Hematopoietic multipotent progenitor cell treated with erythropoietin and hydrocortisone succinate and interleukin-3 and kit ligand, for 15 days (in vitro differentiated cells): ENCODE measurements at places on chromosomes 2 and 18.

- DNase-seq: no peak
Measured at GRCh38 chr2:18368008-18368407, 192.4 kb downstream of the RDH14 start.

- no peak for DNase-seq
Measured at GRCh38 chr2:189260361-189260814, 80.8 kb upstream of the COL5A2 start.

DNA sequence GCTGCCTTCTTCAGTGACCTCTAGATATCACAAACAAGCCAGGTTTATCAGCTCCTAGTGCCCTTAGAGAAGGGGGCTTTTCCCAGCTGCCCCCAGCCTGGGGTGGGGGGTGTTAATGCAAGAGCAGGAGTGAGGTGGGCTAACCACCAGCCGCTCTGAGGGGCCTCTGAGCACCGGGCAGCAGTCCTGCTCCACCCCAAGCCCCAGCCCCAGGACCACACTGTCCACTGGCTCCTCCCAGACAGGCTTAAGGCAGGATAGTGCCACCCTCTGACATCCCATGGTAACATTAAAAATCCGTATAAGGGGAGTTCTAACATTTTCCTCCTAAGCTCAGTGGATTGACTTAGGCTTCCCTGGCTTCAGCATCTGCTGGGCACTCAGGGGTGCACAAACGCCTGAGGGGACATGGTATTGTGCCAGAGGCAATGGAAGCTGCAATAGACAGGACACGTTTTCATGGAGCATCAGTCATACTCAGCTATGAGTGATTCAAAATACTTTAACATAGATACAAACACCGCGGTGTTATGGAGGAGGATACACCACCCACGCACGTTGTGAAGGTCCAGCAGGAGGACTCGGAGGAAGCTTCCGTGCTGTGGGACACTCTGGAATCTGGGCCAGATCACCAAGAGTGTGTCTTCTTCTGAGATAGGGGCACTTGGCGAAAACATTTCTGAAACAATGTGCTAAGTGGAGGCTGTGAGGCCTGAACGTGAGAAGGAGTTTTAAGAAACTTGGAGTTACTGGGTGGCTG lies 112.7 kb upstream of the EPC2 start:
- DNase-seq: no peak

- DNase-seq: no peak
Measured at GRCh38 chr2:219116776-219117646, 43.6 kb downstream of the NHEJ1 start.

GRCh38 chr2:151265991-151266390 lies 4.3 kb upstream of the RBM43 start:
- DNase-seq: no peak

DNA sequence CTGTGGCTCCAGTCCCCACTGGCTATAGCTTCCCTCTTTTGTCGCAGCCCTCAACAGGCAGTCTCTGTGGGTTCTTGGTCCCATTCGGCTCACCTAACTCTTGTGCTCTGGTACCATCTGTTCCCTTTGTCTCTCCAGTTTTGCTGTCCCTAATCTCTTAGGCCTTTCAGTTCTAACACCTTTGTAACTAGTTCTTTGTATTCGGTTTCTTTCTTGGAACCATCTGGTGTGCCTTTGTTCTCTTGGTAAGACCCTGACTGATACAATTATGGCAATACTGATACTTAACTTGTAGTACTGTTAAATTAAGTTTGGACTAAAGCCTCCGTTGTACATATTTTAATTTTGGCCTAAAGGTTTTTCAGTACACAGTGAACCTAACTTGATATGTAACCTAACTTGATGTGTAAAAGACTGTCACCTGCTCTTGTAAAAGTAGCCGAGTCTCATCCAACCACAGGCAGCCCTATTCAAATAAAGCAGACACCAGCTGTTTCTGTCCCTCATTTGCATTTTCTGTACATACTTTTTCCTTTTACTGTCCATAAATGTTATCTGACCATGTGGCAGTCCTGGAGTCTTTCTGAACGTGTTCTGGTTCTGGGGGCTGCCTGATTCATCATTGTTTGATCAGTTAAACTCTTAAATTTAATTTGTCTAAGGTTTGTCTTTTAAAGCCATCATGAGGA lies 4.8 kb upstream of the MRPL44 start:
- no peak for DNase-seq

DNA sequence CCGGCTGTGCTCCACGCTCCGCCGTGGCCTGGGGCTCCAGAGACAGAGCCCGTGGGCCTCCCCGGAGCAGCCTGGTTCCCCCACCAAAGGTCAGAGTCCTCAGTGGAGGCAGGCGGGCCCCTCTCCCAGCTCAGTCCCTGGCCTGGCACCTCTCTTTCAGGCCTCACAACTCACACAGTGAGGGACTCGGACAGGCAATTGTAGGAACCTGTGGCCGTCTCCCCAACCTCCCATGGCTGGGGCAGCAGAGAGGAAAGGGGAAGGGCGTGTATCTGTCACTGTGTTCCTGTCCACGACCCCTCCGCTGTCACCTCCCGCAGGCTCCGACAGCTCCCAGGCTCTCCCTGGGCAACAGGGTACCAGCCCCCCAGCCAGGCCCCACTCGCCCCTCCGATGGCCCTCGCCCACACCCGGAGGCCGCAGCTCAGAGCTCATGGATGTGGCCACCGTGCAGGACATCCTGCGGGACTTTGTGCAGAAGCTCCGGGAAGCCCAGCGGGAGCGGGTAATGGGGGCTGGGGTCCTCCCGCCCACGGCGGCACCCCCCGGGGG lies 32.4 kb upstream of the SNED1 start:
- no peak for DNase-seq

- no peak for DNase-seq
Measured at GRCh38 chr18:55206927-55207326, 247.7 kb upstream of the CCDC68 start.

DNA sequence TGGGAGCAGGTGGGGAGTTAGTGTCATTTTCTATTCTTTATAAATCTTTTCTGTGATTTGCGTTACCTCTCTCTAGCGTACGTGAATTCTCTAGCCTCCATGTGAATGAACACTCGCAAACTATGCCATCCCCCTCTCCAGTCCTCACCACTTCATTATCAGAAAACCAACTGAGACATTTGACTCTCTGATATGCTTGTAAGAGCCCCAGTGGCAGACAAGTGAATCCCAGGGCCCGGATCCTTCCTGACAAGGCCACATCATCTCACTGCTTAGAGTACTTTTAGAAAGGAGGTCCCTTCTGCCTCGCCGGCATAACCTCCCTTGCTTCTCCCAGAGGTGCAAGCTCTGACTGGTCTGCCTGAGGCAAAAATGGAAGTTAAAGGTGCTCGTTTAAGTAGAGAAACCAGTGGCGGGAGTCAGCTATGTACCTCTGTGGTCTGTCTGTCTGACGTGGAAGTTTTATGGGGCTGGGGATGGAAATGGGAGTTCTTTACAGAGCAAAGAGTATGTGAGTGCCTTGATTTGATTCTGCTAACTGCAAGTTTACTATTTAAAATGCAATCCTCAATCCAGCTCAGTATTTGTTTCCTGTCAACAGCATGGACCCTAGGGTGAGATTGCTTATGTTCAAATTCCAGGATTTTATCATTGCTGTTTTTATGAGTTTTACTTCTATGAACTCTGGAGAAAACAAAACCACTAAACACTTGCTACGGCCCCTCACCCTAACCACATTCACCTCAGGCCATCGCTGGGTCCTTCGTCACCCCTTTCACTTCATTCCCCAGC lies 114.9 kb upstream of the MSTN start:
- DNase-seq: no peak
